ENCODE measurements at places on chromosomes 2 and 18.

- H3K4me3 ChIP-seq: no peak overlapping the region
- H3K27ac ChIP-seq: no peak overlapping the region
- no peak for DNase-seq
- no peaks in the 10 kb centered on the region for H3K36me3 ChIP-seq
These were observed 168.5 kb downstream of the CBLN2 start for GRCh38 chr18:72375618-72376017.

DNA sequence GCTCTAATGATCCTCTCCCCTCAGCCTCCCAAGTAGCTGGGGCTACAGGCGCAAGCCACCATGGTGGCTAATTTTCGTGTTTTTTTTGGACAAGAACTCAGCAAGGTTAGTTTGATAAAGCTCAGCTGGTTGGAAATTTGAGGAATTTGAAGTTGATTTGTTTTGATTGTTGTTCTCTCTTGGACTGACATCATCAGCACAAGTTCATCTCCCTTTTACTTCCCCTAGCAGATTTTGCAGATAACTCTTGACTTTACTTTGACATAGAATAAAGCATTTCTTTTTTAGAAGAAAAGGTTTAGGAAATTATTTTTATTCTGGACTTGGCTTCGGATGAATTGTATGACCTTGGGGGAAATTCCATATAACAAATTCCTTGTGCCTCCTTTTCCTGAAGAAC, 74.9 kb upstream of the DLX2 start:
- H3K27me3 ChIP-seq: peaks cover 29% of the 10 kb centered on the region
- no peaks in the 10 kb centered on the region for H3K36me3 ChIP-seq
- H3K4me1 ChIP-seq: peaks cover 3% of the 10 kb centered on the region
- no peak for DNase-seq
- no peak overlapping the region for H3K4me3 ChIP-seq
- peak overlapping the region; percentile 3 for H3K27ac ChIP-seq

DNA sequence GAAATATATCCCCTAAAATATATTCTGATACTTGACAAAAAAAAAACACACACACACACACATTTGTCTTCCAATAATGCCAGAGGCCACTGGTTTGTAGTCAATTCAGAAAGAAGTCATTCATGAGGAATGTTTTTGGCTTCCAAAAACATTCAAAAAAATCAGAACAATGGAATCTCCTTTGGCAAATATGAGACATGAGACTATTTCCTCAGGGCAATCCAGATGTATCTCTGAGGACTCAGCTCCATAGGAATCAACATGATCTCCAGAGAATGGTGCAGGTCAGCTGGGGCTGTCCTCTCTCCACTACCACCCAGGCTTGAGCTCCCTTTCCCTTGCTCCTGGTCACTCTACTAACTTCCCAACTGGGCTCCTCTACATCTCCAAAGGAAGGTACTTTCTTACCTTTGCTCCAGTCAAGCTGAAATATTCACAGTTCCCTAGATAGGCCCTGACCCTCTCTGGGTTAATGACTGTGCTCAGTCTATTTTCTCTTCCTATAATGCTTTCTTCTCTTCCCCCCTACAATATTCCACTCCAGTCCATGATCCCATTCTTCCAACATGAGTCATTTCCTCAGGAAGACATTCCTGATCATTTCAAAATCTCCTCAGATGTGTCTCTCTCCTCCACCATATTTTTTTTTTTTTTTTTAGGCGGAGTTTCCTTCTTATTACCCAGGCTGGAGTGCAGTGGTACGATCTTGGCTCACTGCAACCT, 145.3 kb downstream of the C1D start:
- peaks cover 13% of the 10 kb centered on the region for H3K27me3 ChIP-seq
- H3K4me3 ChIP-seq: no peak overlapping the region
- H3K27ac ChIP-seq: no peak overlapping the region
- DNase-seq: no peak
- H3K4me1 ChIP-seq: no peaks in the 10 kb centered on the region

DNA sequence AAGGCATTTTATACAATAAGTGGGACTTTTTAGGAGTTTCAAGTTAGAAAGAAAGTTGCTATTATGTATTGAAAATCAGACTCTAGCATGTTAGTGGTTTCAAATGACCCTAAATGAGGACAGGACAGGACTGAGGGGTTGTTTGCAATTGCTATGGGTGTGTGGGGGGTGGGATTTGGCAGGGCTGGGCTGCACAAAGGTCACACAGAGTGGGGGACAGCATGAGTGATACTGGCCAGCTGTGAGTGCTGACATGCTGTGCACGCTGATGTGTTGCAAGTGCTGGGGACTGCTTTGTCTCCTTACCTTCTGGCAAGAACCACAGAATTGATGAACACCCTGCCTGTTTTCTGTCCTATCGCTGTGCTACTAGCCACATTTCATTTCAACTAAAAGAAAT, 29.8 kb downstream of the RNMT start:
- no peak for DNase-seq
- no peaks in the 10 kb centered on the region for H3K27me3 ChIP-seq
- no peaks in the 10 kb centered on the region for H3K4me1 ChIP-seq

DNA sequence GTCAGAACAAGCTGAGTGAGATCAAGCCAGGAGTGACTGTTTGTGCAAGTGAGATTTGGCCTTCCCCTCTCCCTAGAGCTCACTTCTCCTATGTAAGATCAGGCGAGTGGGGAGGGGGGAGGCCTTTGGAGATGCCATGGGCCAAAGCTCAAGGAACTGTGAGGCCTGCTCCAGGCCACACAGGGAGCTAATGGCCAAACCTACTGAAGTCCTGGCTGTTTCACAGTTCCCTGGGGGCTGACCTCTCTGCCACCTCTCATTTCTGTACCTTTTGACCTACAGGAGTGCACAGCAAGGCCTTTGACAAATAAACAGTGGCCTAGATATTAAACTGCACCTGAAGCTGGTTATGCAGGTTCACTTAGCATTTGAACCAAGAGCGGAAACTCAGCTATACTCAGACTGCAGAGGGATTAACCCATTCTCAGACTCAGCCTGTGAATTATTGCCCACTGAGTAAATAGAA, 235.0 kb upstream of the NT5C1B start:
- no peaks in the 10 kb centered on the region for H3K27me3 ChIP-seq
- no peak overlapping the region for H3K27ac ChIP-seq
- DNase-seq: no peak

DNA sequence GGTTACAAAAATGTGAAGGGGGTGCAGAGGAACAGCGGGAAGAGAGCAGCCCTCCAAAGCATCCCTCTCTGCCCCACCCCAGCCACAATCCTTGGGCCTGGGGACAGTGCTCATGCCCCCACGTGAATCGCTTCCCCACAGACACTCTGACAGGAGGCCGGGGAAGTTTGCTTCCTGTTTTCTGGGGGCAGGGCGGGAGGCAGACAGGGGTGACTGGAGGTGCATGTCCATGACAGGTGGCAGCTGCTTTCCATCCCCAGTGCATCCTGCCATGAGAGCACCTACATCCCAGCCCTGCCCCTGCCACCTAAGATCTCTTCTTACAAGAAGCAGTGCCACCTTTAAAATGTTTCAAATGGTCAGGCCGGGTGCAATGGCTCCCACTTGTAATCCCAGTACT, 47.2 kb upstream of the UBE2F start:
- H3K4me3 ChIP-seq: no peak overlapping the region
- H3K27ac ChIP-seq: no peak overlapping the region
- no peak for DNase-seq
- H3K27me3 ChIP-seq: no peaks in the 10 kb centered on the region
- H3K36me3 ChIP-seq: no peaks in the 10 kb centered on the region

DNA sequence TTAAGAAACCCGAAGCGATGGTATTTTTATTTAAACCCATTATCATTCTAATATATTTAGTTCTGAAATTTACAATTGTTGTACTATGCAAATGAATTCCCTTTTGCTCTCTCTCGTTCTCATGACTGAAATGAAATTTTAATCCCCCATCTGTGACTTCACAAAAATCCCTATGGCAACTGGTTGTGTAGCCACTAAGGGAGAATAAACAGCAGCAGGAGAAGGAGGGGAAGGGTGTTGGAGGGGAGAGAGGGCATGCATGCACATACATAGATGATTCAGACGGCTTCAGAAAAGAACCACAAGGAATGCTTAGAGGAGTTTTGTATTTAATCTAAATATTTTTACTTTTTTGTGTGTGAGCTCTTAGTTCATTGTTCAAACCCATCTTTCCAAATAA, 36.8 kb downstream of the CPS1 start:
- no peak overlapping the region for H3K4me3 ChIP-seq
- DNase-seq: no peak
- no peaks in the 10 kb centered on the region for H3K4me1 ChIP-seq
- H3K27ac ChIP-seq: no peak overlapping the region
- H3K27me3 ChIP-seq: no peaks in the 10 kb centered on the region

GRCh38 chr2:167637741-167638140, 609.7 kb downstream of the STK39 start:
- no peaks in the 10 kb centered on the region for H3K36me3 ChIP-seq
- H3K4me1 ChIP-seq: no peaks in the 10 kb centered on the region
- DNase-seq: no peak
- H3K4me3 ChIP-seq: no peak overlapping the region

DNA sequence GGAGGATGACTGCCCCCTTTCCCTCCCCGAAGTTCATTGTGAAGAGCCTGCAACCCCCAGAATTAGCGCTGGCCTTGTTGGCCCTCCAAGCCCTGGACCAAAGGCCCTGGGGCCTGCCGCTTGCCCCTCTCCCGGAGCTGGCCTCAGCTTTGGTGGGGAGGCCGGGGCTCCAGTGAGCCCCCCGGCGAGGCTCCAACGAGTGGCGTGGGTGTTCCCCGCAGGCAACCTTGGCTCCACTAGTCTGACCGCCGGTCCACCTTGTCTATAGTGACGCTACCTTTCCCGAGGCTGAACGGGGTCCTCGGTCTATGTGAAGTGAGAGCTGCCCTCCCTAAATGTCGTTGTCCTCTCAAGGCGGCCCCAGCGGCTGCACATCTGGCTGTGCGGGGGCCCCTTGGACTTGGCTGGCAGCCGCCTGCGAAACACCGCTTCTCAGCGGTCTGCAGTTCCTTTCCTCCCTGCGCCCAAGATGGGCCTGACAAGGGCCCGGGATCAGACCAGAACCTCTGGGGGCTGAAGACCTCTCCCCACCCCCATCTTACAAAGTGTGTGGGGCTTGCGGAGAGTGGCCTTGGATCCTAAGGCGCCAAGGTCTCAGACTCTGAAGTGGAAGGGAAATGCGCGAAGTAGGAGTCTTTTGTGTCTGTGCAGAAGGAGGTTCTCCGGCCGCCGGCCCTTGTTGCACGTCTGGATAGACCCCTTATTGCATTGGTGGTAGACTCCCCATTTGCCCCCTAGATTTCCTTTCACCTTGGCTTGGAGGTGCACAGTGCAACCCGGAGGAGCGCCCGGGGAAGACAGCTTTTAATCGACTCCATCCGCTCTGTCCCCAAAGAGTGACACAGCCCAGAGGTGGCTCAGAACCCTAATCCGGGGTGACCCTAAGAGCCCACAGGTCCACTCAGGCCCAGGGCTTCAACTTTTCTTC, 3.9 kb upstream of the HOXD10 start:
- H3K27ac ChIP-seq: peak overlapping the region; percentile 56
- H3K36me3 ChIP-seq: peaks cover 2% of the 10 kb centered on the region
- H3K4me1 ChIP-seq: peaks cover 15% of the 10 kb centered on the region
- H3K27me3 ChIP-seq: peaks cover 76% of the 10 kb centered on the region
- H3K4me3 ChIP-seq: peak overlapping the region; percentile 6

- H3K27me3 ChIP-seq: no peaks in the 10 kb centered on the region
- peaks cover 43% of the 10 kb centered on the region for H3K36me3 ChIP-seq
- H3K27ac ChIP-seq: no peak overlapping the region
- no peak overlapping the region for H3K4me3 ChIP-seq
- H3K4me1 ChIP-seq: no peaks in the 10 kb centered on the region
These were observed 21.2 kb upstream of the SLC14A1 start for GRCh38 chr18:45702708-45703265.

DNA sequence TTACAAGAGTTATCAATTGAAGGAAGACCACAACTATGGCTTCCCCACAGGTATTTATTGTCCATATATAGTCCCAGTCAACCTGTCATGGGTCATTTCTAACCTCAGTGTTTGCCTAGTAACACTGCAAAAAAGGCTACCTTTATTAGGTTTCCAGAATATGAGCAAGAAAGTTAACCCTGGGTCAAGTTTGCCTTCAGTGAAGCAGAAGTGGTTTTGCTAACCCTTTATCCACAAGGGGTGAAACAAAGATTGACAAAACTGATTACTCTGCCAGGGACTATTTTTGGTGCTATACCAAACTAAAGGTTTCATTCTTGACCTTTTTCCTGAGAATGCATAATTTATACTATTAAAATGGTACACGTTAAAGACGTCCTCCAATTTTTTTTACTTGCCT, 28.8 kb downstream of the SP100 start:
- no peak for DNase-seq
- H3K4me1 ChIP-seq: peaks cover 82% of the 10 kb centered on the region
- H3K27me3 ChIP-seq: no peaks in the 10 kb centered on the region
- H3K4me3 ChIP-seq: no peak overlapping the region

GRCh38 chr2:110149330-110150220, 34.0 kb upstream of the MALL start:
- no peak for DNase-seq
- H3K27me3 ChIP-seq: peaks cover 16% of the 10 kb centered on the region
- peaks cover 11% of the 10 kb centered on the region for H3K36me3 ChIP-seq
- no peak overlapping the region for H3K27ac ChIP-seq

GRCh38 chr2:45915523-45915922, 264.0 kb downstream of the PRKCE start:
- H3K4me3 ChIP-seq: no peak overlapping the region
- peak overlapping the region; percentile 83 for H3K27ac ChIP-seq
- peaks cover 19% of the 10 kb centered on the region for H3K36me3 ChIP-seq

GRCh38 chr2:25523060-25523459, 150.3 kb downstream of the DTNB start:
- peaks cover 7% of the 10 kb centered on the region for H3K4me1 ChIP-seq
- DNase-seq: no peak
- no peak overlapping the region for H3K4me3 ChIP-seq
- no peaks in the 10 kb centered on the region for H3K27me3 ChIP-seq
- no peaks in the 10 kb centered on the region for H3K36me3 ChIP-seq

Data from stimulated activated naive B cell treated with anti-CD40 and anti-IgM and Interleukin-4, amounts not matched to agents 10 μg/mL and 1 μg/mL and 100 μg/mL, for 72 hours (primary cell).